Suppressor macrophage treated with lipopolysaccharide for 4 hours (primary cell): ENCODE measurements at places on chromosomes 1 and 21.

- no peak for DNase-seq
These were observed 22.6 kb downstream of the RIPK4 start for GRCh38 chr21:41744028-41744930.

DNA sequence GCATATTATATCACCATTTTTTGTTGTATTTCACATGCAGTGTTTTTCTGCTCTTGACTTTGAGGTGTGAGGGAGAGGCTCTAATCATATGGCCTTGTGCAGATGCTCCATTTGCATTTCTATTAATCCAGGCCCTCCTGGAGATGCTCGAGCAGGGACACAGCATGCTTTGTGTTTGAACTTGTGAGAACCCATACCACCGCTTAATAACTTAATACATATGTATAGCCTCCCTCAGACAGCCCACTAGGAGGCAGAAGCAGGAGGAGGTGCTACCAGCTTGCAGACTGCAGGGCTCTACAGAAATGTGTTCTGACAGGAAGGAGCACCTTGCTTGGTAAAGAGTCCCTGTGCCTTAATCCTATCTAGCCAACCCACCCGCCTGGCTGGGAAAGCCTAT, 155.2 kb downstream of the BARHL2 start:
- DNase-seq, result no peak

GRCh38 chr1:171220581-171221054, 27.7 kb upstream of the FMO1 start:
- no peak for DNase-seq

DNA sequence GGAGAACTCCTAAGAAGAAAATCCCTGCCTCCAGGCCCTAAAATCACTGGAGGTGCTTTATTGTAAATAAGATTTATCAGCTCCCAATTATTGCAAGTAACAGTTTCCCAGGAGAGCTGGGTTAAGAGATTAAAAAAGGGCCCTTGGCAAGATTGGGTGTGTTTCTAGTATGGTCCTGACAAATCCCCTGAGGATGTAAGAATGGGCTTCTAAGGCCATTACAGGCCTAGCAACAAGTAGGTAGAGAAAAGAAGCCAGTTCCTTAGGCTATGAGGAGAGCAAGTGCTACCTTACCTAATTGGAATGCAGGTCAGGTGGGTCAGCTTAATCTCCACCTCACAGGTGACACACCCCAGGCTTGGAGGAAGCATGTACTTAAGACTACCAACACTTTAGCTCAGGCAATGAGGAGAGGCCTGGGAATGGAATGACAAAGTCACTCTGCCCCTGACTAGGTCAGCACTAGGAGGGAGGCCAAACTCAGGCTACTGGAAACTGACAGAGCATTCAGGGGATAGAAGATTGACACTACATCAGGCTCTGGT, 6.8 kb upstream of the OTUD7B start:
- no peak for DNase-seq

- DNase-seq, result peak; percentile 22
These were observed 105.0 kb downstream of the FNBP1L start for GRCh38 chr1:93552741-93553455.

DNA sequence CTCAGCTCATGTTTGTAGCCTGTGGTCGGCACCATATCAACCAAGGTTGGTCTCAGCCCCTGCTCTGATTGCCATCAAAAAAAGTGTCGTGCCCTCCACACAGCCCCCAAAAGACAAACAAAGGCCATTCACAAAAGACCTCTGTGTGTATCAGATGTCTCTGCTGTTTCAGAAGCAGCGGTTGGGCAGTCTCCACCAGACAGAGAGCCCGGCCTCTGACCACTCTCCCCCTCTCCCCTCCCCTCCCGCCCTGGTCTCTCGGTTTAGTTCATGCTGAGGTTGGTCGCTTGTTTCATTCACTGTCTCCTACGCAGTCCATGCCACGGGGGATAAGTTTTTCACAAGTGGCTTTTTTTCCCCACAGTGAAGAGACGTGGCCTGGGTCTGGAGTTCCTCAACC, 27.1 kb downstream of the ACTA1 start:
- DNase-seq, result no peak

DNA sequence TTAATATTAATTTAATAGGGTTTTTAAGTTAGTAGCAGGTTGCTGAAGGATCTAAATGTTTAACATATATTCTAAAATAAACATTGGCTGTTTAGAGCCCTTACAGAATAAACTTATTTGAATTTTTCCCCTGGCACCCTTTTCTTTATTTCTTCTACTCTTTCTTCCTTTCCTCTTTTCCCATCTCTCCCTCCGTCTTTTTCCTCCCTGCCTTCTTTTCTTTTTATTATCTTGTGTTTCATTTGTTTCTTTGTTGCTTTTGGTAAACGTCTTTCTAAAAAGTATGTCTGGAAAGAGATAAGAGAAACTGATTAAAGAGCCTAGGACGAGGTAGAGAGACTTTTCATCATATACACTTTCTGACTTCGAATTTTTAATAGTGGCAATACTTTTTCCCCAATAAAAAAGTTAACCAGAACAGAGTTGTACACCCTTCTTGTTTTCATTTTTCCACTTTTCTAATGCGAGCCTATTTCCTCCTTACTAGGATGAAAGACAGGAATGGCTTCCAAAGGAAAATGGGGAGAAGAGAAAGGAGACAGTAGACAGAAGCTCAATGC, 39.5 kb upstream of the ATF3 start:
- DNase-seq, result no peak

DNA sequence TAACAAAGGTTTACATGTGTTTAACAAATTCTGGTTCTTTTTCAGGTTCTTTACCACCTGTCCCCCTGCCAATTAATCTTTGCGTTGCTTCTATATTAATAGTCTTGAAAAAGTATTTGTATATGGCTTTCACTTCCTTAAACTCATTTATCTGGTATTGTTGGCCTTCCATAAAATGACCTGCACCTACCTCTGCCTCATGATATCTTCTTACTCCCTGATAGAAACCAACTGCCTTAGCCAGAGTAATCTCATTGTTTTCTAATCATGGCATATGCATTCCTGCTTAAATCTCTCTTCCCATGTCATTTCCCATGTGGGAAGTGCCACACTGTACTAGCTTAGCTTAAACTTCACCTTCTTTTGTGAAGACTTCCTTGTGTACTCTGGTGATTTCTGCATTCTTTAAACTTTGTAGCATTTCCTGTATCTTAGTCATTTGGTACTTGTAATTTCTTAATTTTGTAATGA, 8.7 kb downstream of the SMG7 start:
- peak; percentile 25 for DNase-seq

GRCh38 chr1:204081164-204081790, 8.4 kb downstream of the SOX13 start:
- no peak for DNase-seq

DNA sequence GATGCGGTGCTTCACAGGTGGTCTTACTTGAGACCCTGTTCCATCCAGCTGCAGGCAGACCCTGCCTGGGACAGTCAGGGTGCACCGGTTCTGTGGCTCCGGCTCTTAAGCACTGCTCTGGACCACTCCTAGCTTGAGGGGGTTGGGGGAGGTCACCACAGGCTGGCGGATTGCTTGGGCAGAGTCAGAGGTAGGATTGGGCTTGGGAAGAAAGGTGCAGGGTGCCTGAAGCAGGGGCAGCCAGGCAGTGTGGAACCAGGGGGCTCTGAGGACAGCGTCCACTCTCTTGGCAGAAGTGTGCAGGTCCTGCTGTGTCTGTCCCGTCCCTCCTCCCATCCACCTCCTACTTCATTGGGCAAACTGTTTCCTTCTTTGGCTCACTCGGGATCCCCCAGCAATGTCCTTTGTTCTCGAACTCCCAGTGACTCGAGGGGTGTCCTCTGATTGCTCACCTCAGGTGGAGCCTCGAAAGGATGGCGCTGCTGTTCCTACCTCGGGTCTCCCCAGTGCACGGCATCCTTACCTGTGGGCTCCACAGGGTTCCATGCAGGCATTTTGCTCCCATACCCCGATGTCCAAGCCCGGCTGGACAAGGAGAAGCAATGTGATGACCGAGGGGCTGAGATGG, 1.7 kb downstream of the PDXK start:
- DNase-seq, result no peak

DNA sequence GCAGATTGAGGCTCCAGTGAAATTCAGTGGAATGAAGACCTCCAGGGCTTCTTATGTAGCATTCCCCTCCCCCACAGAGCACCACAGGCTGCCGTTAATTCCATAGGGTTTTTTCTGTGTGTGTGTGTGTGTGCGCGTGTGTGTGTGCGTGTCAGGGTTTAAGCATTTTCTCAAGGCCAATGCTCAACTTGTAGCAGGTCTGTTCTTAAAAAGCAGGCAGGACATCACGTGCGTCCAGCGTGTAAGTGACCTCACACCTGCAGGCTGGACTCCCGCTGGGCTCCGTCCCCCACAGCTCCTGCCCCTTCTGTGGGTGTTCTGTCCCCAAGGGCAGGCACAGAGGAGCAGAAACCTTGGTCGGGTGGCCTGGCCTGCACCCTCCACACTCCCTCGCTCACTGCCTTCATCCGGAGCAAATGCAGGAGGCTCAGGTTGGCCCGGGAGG, 5.3 kb downstream of the PRDM16 start:
- DNase-seq, result no peak

DNA sequence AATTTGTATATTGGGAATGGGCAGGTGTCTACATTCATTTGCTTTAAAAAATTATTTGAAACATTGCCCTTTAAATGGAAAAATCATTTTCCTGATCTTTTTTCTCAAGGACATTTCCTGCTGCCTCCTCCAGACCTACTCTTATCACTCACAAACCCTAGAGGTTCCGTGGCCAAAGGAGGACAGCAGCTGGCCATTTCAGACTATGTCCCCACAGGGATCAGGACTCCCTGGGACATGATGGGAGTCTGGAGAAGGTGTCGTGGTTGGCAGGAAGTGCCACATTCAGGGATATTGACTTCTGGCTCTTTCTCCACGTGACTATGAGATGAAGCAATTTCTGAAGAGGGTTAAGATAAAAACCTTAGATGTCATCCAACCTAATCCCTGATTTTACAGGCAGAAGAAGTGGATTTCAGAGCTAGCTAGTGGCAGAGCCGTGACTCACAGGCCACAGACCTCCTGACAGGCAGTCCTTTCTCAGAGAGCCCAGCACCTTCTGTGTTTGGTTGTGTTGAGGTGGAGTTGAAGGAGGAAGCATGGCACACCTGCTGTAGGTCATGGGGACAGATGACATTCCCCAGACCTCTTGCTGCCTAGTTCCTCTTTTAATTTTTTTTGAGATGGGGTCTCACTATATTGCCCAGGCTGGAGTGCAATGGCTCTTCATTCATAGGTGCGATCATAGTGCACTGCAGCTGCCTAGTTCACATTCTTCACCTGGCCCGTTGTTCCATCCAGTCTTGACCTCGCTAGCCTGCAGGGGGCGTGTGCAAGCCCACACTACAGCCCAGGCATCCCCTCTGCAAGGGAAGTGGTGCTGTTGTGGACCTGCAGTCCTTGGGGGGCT, 25.5 kb upstream of the IL10 start:
- no peak for DNase-seq

GRCh38 chr21:44370027-44370735, 16.8 kb downstream of the TRPM2 start:
- no peak for DNase-seq

- no peak for DNase-seq
These were observed 58.3 kb downstream of the SLC30A7 start for GRCh38 chr1:100953960-100954730.

GRCh38 chr1:65952696-65953095, 160.0 kb downstream of the PDE4B start:
- DNase-seq, result no peak

DNA sequence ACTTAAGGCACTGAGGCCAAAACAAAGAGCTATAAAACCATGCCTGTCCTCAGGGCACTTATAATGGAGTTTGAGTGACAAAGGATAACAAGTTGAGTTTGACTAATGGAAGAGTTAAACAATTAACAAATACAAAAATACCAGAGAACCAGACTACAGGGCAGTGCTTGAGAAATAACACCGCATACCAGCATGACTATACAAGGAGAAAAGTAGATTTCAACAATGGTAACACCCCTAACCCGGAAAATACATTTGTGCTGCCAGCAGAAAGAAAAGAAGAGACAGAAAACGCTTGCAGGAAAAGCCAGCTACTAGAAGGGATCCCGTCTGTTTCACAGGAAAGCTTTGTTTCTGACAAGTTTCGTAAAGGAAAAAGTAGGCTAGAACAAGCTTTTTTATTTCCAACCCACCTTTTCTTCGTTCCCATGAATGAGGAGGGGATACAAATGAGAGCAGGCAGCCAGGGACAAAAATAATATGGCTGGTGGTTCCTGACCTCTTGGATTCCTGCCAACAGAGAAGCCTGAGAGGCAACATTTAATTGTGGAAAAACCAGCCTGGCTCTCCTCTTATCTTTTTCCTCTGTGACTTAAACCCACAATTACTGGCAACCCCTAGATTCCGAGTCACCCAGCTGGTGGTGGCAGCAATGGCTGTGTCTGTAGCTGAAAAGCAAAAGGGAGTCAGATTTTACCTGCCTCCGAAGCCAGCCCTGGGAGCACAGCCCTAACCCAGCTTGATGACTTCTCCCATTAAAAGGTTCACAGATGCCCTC, 56.5 kb downstream of the WLS start:
- DNase-seq, result no peak

DNA sequence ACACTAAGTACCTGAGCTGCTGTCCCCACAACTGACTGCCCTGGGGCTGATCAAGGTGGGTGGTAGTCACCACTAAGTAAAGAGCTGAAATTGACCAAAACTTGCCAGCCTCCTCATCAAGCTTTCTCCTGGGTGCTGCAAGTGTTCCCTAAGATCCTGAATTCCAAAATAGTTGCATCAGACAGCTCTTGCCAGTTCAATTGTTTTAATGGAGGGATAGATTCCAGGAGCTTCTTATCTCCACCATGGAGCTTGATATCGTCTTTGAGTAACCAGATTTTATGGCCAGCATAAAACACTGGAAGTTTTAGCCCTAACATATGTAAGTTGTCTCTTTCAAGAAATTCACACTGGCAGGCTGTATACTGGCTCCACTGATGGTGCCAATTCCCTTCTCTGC, 90.3 kb downstream of the NID1 start:
- DNase-seq, result no peak

DNA sequence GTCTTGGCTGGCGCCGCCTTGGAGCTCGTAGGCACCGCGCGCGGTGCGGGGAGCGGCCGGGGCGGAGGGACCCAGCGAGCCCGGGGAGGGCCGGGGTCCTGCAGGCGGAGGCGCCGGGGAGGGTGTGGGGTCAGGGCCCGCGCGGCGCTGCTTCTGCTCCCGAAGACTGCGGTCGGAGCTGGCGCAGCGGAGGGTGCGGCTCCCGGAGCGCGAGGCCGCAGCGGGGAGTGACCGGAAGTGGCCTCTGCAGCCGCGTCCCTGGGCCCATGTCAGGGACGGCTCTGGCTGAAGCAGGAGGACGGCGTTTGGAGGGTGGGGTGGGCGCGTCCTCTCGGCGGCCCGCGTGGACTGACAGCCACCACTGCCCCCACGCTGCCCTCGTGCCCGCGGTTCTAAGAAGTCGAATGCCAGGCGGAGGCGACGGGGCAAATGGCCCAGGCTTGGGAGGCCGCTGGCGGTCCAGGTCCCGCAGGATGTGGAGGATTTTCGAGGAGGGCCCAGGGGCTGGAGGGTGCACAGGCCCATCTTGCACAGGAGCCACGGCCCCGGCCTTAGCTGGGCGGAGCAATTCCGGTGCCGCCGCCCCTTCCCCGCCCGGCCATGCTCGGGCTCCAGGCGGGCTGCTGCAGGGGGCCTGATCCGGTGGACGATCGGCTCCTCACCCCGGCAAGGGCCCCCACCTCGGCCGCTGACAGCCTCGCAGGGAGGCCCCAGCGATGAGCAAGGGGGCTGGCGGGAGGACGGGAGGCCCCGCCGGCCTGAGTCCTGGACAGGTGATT, 7.7 kb upstream of the ZNF669 start:
- peak; percentile 61 for DNase-seq
